ENCODE measurements at places on chromosomes 3 and 15.

- H3K27ac ChIP-seq: no peak overlapping the region
- no peak for DNase-seq
- no peaks in the 10 kb centered on the region for H3K4me1 ChIP-seq
- H3K27me3 ChIP-seq: no peaks in the 10 kb centered on the region
Measured at GRCh38 chr15:75884041-75884440, 19.6 kb upstream of the FBXO22 start.

DNA sequence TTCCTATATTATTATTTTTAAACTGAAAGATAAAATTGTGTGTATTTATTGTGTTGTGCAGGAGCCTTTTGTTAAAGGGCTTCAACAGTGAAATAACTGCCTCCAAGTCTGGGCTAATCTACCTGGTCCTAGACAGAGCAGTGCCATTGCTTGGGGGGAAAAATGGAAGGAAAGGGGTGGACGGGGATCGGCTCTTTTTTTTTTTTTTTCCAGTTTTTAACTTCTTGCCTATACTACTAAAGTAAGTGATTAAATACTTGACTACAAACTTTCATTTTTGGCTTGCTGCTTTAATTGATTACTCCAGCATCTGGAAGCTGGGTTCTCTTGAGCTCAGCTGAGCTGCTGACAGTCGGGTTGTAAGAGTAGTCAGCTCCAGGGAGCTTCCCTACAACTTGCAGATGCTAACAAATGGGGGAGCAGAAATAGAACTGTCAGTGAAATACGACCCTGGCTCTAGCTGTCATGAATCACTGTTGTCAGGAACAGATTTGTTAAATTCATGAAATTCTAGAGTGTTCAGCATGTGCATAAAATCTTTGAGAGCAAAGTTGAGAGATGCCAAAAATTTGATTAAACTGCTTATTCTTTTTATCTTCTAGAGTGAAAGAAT is 276.7 kb downstream of the ROBO1 start:
- no peaks in the 10 kb centered on the region for H3K36me3 ChIP-seq
- no peaks in the 10 kb centered on the region for H3K27me3 ChIP-seq
- no peak overlapping the region for H3K27ac ChIP-seq

DNA sequence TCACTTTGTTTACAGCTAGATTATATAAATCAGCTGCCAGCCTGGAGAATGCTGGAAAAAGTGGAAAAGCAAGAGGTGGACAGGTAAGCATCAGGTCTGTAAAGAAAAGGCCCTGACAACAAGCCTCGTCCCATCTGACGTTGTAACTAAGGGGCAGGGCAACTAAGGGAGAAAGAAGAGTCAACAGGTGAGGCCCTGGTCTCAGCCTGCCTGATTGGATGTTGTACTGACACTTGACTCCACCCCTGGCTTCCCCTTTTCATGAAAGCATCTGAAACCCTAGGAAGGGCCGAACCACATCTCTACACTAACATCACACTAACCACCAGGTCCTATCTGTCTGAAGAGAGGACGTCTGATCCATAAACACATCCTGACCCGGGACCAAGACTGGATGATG is 357.6 kb upstream of the CFAP20DC start:
- peak; percentile 50 for DNase-seq
- H3K36me3 ChIP-seq: no peaks in the 10 kb centered on the region
- no peaks in the 10 kb centered on the region for H3K4me1 ChIP-seq
- no peak overlapping the region for H3K4me3 ChIP-seq
- no peak overlapping the region for H3K27ac ChIP-seq
- H3K27me3 ChIP-seq: peaks cover 4% of the 10 kb centered on the region

DNA sequence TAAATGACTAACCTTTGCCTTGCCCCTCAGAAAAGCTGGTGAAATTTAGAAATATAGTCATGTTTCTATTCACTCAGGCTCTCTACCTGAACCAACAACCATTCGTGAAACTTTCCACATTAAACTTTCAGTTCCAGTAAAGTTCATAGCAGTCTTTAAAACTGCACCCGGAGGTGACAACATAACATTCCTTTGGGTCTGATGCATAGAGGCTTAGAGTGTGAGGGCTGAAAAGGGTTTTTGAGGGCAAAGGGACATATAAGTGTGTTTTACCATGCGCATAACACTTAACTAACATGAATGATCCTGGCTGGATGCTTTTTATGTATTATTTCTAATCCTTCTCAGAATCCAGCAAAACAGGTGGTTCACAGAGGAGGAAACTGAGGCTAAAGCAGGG is 471.7 kb upstream of the MCTP2 start:
- no peak overlapping the region for H3K4me3 ChIP-seq
- H3K27me3 ChIP-seq: no peaks in the 10 kb centered on the region
- no peak overlapping the region for H3K27ac ChIP-seq
- DNase-seq: no peak

GRCh38 chr15:72809329-72809728 is 25.8 kb upstream of the ADPGK start:
- no peak for DNase-seq
- no peaks in the 10 kb centered on the region for H3K36me3 ChIP-seq
- no peak overlapping the region for H3K27ac ChIP-seq
- no peaks in the 10 kb centered on the region for H3K4me1 ChIP-seq
- no peak overlapping the region for H3K4me3 ChIP-seq

DNA sequence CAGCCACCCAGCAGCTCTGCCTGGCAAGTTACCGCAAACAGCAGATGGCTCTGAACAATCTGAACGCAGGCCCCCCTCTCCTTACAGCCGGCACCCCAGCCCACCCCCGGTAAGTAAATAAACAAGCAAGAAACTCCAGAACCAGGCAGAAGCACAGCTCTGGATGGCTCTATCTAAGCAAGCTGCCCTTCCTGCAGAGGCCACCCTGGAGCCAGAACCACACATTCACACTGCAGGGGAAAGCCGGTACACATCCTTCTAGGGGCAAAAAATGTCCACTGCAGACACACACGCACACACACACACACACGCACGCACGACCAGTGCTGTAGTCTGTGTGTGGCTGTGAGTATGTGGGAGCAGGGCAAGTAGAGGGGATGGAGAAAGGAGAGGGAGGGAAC is 63.9 kb downstream of the ADCY5 start:
- H3K4me1 ChIP-seq: peaks cover 7% of the 10 kb centered on the region
- DNase-seq: no peak
- no peaks in the 10 kb centered on the region for H3K36me3 ChIP-seq
- peaks cover 24% of the 10 kb centered on the region for H3K27me3 ChIP-seq
